Substantia nigra (tissue), 51 donors: ENCODE measurements at places on chromosomes 1 and 21.

DNA sequence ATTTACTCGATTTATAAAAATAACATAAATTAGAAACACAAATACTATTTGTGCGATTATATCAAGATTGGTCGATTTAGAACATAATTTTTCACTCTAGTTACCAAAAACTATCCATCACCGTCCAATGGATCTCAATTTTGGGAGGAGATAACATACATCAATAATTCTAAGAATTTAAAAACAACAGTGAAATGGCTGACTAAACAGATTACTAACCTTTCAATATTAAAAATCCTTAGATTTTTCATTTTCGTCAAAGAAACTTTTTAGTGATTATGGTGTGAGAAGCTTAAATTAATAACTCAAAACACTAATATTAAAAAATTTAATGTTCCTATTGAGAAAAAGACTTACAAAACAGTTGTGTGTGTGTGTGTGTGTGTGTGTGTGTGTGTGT lies 75.1 kb upstream of the RBM34 start:
- no peak for DNase-seq

- no peak for DNase-seq
Observed at GRCh38 chr1:78047106-78047505, 1.3 kb downstream of the GIPC2 start.

DNA sequence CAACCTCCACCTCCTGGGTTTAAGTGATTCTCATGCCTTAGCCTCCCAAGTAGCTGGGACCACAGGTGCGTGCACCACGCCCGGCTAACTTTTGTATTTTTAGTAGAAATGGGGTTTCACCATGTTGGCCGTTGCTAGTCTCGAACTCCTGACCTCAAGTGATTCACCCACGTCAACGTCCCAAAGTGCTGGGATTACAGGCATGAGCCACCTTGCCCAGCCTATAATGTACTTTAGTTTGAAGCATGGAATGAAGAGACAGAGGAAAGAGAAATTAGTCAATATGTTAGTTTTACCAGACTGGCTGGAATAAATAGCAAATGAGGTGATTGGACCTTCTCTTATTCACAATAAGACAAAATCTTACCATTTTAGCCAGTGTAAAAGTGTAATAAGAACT lies 89.0 kb downstream of the GTF2B start:
- no peak for DNase-seq

GRCh38 chr1:30374400-30375070 lies 348.9 kb downstream of the MATN1 start:
- DNase-seq, result no peak

DNA sequence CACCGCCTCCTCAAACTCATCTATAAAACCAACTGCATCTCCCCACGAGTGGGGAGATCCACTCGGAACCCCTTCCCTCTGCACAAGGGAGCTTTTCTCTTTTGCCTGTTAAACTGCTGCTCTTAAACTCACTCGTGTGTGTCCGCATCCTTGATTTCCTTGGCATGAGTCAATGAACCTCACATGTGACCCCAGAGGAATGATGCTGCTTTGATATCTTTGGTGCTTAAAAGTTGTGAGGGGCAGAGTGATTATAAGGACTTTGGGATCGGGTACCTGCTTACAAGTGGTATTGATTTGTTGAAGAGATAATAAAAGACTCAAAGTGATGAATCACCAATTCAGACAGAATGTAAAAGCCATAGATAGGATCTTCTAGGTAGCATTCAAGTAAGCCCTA lies 125.3 kb downstream of the GREM2 start:
- no peak for DNase-seq

DNA sequence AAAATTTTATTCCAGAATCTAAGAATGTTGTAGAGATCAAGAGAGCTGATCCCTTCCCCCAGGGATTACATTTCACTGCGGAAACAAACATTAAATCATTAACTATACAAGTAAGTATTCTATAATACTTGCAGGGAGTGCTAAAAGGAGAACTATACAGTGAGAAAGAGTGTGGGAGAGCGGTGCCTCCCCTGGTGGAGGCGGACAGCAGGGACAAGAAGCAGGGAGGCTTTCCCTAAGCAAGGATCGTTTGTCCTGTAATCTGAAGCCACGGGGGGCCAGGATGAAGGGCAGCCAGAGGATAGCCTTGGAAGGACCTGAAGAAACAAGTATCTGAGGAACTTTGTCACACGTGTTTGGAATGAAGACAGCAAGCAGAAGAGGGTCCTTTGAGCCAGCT lies 40.1 kb downstream of the SLC9C2 start:
- no peak for DNase-seq

GRCh38 chr1:179251675-179252074 lies 22.2 kb upstream of the ABL2 start:
- no peak for DNase-seq

DNA sequence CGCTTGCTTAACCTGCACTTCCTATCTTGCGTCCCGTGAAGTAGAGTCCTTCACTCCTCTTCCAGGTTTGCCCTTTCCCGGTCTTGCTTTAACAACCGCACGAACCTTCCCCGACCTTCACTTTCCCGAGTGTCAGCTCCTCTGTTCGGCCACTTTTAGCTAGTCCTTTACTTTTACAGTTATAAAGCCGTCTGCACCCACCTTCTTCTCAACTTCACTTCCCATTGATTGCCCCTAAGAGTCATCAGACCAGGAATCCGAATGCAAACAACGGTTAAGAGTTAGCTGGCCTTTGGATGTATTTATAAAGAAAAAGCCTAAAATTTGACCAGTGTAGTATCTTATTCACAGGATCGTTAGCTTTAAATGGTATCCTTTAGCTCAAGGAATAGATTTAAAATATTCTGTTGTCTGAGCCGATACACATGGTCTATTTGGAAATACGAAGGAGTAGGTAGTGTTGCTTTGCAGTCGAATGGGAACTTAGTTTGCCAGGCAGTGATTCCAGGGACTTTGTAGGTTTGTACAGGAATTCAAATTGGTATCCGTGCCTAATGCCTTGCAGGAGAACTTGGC lies 1.4 kb downstream of the PPP2R5A start:
- DNase-seq, result no peak

GRCh38 chr1:108560189-108560873 lies 431 bp downstream of the EEIG2 start:
- DNase-seq, result no peak

- DNase-seq, result no peak
Observed at GRCh38 chr1:171751221-171751620, 9.4 kb upstream of the VAMP4 start.

GRCh38 chr1:5744911-5745799 lies 247.1 kb downstream of the NPHP4 start:
- DNase-seq, result no peak

- DNase-seq, result no peak
Observed at GRCh38 chr1:185376288-185376687, 59.2 kb upstream of the IVNS1ABP start.

DNA sequence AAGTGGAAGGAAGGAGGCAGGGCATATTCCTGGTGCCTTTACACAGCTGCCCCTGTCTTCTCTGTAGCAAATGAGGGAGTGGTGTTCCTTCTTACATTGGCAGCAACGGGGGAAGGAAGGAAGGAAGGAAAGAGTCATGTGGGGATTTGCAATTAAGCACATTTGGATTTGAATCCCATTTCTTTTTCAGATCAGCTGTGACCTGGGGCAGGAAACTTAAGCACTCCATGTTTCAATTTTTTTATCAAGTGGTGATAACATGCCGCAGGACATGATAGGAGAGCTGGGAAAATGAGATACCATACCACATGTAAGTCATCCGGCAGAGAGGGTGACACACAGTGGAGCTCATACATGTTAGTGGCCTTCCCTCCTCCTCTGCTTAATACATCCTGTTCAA lies 186.8 kb downstream of the APP start:
- DNase-seq, result no peak

- DNase-seq, result no peak
Observed at GRCh38 chr21:15285556-15285955, 220.8 kb upstream of the NRIP1 start.

- DNase-seq, result no peak
Observed at GRCh38 chr1:9376886-9377333, 84.2 kb downstream of the SPSB1 start.

- DNase-seq, result no peak
Observed at GRCh38 chr1:84246213-84246612, 55.3 kb upstream of the SAMD13 start.

DNA sequence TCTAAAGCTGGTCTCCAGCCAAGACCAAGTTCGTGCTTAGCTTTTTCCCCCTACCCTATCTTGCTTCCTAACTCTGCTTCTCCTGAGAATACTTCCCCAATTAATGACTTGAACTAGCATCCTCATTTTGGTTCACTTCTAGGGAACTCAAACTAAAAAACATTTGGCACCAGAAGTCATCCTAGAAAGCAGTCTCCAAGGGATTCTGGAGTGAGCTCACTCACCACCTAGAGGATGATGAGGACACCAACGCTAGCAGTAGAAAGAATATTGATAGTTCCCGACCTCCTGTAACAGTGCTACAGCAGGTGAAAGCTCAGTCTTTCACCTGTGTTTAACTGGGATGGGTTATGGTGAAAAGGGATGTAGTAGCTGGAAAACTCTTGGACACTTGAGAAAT lies 4.7 kb upstream of the PSMB2 start:
- DNase-seq, result no peak

DNA sequence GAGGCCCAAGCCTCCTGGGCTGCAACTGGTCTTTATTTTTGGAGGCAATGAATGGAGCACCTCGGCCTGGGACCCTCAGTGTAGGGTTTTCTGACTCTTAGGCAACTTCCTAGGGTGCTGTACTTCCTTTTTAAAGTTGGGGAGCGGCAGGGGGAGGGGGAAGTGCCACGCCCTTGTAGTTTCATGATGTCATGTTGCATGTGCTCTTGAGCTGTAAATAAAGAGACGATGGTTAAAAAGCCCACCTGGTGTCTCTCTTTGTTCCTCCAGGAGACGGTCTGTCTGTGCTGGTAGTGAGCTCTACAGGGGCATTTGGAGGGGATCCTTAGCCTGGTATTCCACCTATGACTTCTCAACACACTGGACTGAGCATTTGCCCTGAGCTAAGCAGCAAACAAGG lies 10.3 kb upstream of the AGTRAP start:
- no peak for DNase-seq

- no peak for DNase-seq
Observed at GRCh38 chr1:86753700-86754099, 49.3 kb downstream of the SH3GLB1 start.

DNA sequence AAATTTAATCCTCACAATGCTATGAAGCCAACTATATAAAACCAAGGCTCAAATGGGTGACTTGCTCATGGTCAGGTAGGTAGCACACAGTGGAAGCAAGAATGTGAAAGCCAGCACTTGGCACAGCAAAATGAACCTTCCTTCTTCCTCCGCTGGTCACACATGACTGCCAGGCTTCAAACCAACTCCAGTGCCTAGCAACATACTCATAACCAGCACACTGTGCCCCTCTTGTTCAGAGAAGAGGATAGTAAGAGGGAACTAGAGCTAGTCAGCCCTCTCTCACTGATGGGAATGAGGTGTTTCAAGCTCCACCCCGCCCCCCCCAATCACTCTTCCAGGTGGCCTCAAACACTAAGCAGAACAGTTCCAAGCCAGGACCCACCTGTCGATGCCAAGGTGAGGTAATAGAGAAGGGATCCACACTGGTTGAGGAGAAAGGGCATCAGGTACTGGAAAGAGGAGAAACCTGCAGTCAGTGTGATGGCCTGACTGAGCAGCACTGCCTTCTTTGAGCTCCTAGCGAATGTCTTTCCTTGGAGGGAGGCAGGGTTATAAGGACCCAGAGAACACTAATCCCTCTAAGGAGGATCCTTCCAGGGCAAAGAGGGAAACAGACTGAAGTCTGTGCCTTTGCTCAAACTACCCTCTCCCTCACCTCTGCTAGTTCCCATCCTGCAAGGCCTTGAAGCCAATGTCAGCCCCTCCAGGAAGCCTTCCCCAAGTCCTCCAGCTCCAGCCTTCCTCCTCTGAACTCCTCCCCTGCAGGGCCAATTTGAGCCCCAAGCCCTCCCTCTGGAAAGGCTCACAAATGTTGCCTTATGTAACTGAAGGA lies 1.2 kb downstream of the TMEM234 start:
- no peak for DNase-seq

GRCh38 chr1:70195342-70195741 lies 10.0 kb downstream of the LRRC40 start:
- no peak for DNase-seq

DNA sequence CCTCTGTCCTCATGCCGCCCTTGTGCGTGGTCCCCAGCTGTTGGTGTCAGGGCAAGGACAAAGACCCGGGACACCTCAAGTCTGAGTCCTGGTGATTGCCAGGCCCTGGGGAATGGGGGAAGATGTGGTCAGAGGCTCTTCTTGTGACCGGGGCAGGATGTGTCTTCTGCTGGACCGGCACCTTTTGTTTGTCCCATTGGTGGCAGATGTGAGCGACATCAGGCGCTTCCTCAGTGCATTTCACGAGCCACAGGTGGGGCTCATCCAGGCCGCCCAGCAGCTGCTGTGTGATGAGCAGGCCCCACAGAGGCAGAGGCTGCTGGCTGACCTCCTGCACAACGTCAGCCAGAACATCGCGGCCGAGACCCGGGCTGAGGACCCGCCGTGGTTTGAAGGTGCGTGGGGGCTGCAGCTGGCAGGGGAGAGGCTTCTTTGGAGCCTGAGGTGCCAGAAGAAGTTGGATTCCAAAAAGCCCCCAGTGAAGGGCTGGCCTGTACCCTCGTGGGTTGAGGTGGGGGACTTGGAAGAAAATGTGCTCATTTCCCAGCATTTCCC lies 8.4 kb downstream of the DFFB start:
- no peak for DNase-seq

DNA sequence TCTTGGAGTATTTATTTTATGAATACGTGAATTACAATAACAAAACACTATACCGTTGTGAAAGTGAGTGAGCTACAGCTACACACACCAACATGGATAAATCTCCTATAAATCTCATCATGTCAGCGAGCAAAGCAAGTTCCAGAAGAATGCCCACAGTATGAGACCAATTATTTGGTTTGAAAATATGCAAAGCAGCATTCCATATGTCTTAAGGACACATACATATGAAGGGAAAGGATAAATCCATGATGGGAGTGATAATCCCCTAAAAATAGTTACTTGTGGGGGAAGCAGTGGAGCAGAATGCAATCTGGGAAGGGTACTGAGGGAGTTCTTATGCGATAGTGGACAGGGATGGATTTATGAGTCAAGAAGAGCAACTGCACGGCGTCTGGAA lies 261.3 kb downstream of the DISC1 start:
- no peak for DNase-seq

- no peak for DNase-seq
Observed at GRCh38 chr1:114334297-114334696, 176.7 kb downstream of the TRIM33 start.

DNA sequence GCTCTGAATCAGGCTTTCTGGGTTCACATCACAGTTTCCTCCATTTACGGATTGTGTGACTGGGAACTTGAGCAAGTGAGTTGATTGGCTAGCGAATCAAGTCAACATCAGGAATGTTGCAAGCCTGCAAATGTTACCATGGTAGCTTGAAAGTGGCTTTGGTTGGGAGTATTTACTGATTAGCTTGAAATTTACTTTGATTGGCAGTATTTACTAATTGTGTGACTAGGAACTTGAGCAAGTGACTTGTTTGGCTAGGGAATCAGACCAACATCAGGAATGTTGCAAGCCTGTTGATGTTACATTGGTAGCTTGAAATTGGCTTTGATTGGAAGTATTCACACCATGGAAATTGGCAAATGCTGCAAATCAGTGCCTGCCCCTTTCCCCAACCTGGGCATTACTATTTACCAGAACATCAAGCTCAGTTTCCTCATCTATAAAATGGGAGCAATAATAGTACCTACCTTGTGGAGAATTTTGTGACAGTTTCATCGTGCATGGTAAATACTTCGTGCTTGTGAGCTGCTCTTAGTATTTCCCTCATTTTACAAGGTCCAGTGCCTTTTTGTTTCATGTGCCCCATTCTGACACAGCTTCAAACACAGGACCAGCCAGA lies 23.1 kb upstream of the B3GALNT2 start:
- DNase-seq, result no peak
